Activated T-cell treated with anti-CD3 and anti-CD28 coated beads for 48 hours (primary cell): ENCODE measurements at places on chromosomes 13 and 19.

DNA sequence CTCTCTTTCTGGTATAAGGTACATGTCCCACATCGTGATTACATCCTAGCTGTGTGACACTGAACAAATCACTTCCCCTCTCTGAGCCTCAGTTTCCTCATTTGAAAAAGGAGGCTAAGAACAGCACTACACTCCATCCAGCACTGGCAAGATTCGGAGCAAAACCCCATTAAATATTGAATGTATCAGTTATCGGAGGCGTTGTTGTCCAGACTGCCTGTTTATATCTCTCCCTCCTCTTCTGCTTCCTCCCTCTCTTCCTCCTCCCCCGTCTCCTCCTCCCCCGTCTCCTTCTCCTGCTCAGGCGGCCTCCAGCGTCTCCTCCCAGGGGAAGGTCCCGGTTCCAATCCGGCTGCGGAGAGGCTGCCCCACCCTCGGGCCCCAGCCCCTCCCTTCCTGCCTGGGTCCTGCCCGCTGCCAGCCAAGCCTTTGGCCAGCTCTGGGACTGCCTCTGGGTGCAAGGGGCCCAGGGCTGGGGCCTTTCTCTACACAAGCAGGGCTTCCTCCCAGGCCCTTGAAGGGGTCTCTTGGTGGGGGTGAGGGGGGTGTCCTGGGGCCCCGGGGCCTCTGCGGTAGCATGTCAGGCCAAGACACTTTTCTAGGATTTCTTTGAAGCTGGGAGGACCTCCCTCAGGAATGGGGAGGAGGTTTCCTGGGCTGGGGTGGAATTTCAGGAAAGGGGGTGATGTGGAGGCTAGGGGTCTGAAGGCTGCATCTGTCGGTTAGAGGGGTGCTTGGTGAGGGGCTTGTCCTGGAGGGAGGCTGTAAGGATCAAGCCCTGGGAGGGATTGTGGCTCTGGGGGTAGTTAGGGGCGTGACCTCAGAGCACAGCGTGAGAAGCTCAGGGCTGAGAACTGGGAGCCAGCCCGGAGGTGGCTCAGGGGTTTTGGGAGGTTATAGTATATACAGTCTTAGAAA is 1.9 kb downstream of the RRAS start:
- no peak for DNase-seq

GRCh38 chr19:11154683-11155047 is 917 bp downstream of the SPC24 start:
- no peak for DNase-seq

- no peak for DNase-seq
Measured at GRCh38 chr19:55447421-55448174, 4.5 kb upstream of the SHISA7 start.

GRCh38 chr19:14305706-14306105 is 75.5 kb upstream of the ADGRE5 start:
- DNase-seq: no peak

- no peak for DNase-seq
Measured at GRCh38 chr13:40452038-40452666, 214.3 kb downstream of the FOXO1 start.
